Erythroblast (primary cell): ENCODE measurements at places on chromosomes 12 and 14.
A peak's percentile ranks its signal among the peaks of the same experiment; 100 is the strongest.

DNA sequence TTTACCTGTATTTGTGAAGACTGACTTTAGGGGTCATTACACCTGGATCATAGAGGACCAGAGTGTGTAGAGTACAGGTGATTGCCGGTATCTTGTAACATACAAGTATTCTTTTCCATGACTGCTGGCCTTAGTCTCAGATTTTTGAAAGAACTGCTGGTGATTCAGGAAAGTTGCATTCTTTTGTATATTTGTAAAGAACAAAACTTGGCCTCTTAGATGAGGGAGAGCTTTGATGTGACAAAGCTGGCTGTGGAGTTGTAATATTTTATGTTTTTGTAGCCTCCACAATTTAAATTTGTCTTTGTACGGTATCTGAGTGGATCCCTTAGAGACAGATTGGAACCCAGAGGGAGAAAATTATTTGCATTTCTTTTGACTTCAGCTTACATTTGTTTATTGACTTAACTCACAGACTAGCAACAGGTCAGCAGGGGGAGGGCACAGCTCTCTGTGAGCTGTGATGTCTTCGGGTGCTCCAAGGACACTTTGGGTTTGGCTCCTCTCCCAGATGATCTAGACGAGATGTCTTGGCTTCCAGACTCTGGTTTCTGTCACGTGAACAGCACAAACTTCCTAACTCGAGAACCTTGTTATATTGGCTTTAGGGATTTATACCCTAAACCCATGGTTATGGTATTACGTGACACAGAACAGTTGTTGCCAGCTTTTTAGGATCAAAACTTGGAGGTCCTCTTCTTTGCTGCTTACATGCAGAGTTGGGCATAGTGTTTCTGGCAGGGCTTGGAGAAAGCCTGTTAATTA lies 65.9 kb downstream of the DAAM1 start:
- peak; percentile 10 for DNase-seq

DNA sequence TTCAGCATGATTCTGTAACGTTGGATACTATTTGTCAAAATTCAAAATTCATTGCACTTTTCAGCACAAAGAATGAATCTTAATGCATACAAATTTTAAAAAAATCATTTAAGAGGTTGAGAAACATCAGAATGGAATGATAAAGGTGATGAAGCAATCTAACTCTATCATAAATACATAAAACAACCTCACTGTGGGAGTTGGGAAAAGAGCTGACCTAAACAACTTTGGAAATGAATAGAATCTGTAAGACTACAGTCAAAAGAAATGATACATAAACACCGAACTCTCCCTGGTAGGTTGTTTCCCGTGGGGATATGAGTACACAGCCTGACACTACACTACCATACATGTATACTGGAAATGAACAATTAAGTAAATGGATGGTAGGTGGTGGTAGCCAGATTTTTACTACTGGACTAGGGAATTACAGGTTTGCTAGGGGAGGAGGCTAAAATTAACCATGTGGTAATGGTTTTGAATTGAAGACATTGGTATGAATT lies 64.9 kb upstream of the PARP11 start:
- DNase-seq = no peak

- no peak for DNase-seq
Measured at GRCh38 chr12:4779749-4780148, 59.5 kb downstream of the GALNT8 start.

GRCh38 chr12:42498549-42499247 lies 90.8 kb downstream of the PRICKLE1 start:
- no peak for DNase-seq

GRCh38 chr14:91946622-91947474 lies 646 bp downstream of the FBLN5 start:
- no peak for DNase-seq

DNA sequence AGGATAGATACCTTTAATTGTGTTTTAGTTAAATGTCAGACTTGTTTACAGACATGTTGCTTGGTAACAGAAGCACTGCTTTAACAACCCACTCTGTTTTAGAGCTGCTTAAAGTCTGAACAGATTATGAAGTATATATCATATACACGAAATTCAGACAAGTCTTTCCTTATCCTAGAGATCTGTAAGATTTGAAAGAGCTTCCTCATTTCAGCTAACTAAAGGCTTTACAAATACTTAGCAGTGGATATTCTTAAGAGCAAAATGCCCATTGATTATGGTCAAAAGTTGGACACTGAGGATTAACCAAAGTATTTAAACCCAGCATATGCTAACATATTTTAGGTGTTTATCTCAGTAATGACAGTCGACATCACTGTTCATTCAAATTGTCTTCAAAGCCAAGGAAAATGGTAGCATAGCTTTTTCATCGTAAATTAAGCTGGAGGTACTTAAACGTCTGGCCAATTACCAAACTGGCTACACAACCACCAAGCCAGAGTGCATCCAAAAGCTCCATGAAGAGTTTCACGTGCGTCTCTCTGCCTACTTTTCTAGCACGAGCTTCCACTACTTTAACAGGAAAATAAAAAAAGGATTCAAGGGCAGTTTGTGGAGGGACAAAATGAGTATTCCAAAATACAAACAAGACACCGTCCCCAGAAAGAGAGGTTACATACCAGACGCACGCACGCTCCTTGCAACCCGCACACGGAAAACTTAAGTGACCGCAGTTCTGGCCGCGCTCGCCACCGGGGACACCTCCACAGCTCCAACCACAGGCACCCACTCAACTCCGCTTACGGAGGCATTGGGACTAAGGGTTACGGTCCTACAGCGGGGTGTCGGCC lies 565 bp downstream of the CEP83 start:
- peak; percentile 67 for DNase-seq

DNA sequence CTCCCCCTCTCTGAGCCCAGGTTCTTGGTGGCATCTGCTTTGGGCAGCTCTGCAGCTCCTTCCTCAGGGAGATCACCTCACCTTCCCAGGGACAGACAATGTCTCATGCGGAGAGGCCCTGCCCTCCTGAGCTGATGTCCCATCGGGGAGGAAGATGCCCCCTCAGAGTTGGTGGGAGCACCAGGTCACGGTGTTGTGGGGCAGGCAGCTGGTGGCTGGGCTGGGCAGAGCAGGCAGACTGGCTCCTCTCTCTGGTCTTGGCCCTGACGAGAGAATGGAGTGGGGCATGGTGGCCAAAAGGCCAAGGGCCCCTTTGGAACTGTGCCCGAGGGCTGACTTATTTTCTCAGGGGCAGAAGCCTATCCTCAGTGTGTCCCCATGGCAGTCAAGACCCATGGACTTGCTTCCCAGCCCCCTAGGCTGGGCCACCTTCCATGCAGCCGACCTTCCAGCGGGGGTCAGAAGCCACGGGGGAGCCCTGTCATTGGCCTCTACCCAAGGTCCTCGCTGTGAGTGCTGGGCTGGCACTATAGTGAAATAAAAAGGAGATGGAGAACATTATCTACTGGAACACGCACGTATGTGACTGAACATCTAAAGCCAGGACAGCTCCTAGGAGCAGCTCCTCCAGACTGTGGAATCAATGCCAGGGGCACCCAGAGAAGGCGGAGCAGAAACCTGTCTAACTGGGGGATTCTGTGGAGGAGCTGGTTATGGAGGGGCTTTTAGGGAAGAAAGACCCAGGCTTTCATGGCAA lies 21.9 kb downstream of the PPP2R5C start:
- DNase-seq = no peak

DNA sequence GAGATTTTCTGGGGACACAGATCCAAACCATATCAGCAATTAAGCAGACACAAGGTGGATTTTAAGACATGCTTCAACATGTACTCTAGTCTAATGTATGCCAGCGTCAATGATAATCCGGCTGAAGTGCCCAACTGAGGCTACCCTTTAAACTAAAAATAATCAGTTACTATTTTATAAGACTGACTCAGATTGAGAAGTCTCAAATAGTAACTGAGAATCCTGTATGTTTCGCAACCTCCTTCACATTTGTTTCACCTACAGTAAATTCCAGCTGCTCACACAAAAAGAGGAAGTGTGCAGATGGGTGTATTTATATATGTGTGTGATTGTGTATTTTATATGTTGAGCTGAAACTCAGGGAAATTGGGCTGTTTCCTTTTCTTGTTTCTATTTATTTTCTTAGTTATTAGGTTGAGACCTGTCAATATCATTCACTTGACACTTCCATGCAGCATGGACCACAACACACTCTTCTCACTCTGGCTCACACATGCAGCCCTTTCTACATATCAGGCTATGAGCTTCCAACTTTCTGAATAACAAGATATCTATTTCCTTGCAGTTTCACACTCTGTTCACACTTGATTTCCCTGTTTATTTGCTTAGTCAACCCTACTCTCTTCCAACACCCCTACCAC lies 1224.9 kb upstream of the TMEM132C start:
- DNase-seq = no peak

- no peak for DNase-seq
Measured at GRCh38 chr14:58848365-58848764, 210.6 kb downstream of the DACT1 start.

DNA sequence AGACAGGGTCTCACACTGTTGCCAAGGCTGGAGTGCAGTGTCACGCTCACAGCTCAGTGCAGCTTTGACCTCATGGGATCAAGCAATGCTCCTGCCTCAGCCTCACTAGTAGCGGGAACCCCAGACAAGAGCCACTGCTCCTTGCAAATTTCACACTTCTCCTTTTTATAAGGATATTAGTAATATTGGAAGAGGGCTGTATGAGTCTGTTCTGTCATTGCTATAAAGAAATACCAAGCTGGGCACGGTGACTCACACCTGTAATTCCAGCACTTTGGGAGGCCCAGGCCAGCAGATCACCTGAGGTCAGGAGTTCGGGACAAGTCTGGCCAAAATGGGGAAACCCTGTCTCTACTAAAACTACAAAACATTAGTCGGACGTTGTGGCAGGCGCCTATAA lies 12.9 kb upstream of the ORAI1 start:
- DNase-seq = no peak

GRCh38 chr14:97120611-97121031 lies 323.4 kb downstream of the VRK1 start:
- DNase-seq = no peak

GRCh38 chr12:78863482-78864402 lies 832 bp upstream of the SYT1 start:
- no peak for DNase-seq

DNA sequence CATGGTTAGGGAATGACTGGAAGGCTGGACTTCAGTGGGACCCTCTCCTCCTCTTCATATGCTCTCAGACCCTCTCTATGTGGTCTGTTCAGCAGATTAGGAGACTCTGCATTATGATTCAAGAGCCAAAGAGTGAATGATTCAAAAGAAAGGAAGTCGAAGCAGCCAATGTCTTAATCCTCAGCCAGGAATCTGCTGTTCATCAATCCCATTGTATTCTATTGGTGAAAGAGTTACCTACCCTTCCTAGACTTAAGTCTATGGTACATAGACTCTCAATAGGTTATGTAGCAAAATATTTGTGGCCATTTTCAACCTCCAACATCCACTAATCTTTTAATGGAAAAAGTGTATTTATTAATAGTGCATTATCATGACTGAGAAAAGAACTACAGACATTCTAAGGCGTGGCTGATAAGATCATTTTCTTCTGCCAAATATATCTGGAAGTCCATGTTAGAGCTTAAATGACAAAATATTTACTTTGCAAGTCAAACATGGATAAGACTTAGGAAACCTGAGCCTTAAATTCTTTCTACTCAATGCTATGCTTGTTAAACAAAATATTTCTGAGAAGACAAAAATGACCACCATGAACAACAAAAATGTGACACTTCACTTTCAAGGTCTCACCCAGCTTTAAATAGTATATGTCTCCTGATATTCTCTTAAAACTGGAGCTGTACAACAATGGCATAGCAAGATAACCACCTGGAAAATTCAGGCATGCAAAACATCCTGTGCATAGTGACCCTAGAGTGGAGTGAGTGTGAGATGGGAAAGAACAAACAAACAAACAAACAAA lies 1100.6 kb downstream of the GALC start:
- DNase-seq = no peak

DNA sequence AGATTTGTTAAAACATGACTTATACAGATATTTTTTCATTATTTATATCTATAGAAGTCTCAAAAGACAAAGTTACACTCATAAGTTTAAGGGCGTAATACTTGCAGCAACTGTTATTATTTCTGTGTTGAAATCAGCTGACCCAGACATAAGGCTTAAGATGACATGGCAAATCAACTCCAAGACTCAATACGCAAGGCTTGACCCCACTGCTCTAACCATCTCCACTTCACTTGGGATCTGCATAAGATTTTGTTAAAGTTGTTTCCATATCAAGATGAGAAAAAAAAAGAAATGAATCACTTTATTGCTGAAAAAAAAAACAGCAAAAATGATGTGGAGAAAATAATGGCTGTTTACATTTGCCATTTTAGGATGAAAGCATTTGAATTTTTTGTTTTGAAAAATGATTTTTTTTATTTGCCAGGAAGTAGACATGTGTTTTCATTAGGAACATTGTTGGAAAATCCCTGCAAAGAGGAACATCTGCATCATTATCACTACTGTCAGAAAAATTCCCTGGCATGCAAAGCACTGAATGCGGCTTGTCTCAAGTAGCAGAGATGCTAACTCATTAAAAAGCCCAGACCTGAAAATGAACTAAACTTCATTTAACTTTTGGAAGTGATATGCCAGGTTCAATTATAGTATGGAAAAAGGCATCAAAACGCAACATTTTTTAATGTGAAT lies 73.5 kb downstream of the LIN7A start:
- DNase-seq = no peak

DNA sequence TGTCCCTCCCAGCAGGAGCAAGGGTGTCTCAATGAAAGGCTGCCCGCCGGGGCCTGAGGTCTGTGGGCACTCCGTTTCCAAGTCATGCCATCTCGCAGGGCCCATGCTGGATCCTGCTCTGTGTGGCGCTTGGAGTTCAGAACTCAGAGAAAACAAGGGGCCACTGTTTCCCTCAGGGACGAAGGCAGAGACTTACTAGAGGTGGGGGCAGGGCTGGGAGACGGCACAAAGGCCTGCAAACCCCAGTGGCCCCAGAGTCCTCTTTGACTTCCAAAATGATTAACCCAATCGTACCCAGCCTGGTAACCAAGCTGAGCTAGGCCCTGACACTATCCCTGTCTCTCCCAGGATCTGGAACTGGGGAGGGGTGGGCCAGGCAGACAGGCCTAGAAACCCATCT lies 95.8 kb downstream of the ITPK1 start:
- DNase-seq = no peak

GRCh38 chr14:73764406-73765280 lies 50.5 kb upstream of the PNMA1 start:
- no peak for DNase-seq

DNA sequence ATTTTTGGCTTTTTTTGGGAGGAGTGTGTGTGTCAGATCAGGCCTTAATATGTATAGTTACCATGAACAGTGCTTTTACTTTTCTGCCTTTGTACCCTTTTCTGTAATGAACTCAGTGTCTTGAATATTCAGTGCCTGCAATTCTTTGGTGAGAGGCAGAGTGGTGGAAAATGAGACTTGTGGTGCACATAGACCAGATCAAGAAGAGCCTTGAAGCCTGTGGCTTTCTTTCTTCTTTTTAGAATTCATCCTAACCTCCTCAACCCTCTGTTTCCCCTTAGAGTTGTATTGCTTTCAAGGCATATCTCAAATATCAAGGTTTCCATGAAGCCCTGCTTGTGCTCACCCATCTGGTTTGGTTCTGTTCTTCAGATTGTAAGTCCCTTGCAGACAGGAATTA lies 2.6 kb downstream of the YLPM1 start:
- peak; percentile 10 for DNase-seq
